Activated CD4-positive, alpha-beta memory T cell treated with anti-CD3 and anti-CD28 coated beads, Interleukin-2, amount 10 ng/mL, durations not matched to agents 7 days and 5 days (primary cell): ENCODE measurements at places on chromosomes 1 and 21. TPM values are rescaled to one million over a fixed set of nuclear protein-coding genes. Genes with fewer than 3 reads are reported as not detected.

- H3K4me3 ChIP-seq: peak overlapping the region; percentile 82
- no peak for DNase-seq
Measured at GRCh38 chr1:151048645-151049032, 1.1 kb downstream of the C1orf56 start.

GRCh38 chr1:114156538-114157274 lies 3.0 kb upstream of the SYT6 start:
- DNase-seq: no peak
- no peak overlapping the region for H3K4me3 ChIP-seq
- H3K27ac ChIP-seq: no peak overlapping the region

GRCh38 chr1:150561254-150561973 lies 12.2 kb downstream of the ADAMTSL4 start:
- peak; percentile 72 for DNase-seq
- peaks cover 56% of the 10 kb centered on the region for H3K4me1 ChIP-seq
- peak overlapping the region; percentile 87 for H3K4me3 ChIP-seq
- H3K36me3 ChIP-seq: peaks cover 13% of the 10 kb centered on the region
- no peaks in the 10 kb centered on the region for H3K27me3 ChIP-seq

DNA sequence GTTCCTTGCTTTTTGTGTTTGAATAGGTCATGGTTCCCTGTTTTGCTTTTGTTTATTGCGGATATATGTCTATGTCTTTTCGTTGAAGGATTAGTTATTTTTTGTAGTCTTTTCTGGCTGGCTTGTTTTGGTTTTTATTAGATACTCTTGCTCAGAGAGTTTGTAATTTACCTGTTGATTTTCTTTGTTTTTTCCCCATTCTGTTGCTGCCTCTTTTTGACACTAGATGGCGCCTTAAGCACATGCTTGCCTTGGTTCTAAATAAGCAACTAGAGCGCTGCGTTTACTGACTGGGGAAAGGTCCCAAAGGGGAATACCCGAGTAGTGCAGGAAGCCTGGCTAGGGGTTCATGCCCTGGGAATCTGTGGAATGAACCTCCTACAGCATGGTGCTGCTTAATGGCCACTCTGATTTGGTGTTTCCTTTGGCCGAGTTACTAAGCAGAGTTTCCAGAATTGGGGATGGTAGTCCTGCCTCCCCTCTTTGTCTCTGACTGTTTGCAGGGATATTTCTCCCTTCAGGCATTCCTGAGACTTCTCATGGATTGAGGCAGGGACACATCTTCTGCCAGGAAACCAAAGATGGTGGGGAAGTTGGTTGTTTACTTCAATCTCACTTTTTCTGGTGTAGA lies 143.2 kb downstream of the PTPRU start:
- no peaks in the 10 kb centered on the region for H3K4me1 ChIP-seq
- no peak for DNase-seq
- no peak overlapping the region for H3K4me3 ChIP-seq
- H3K36me3 ChIP-seq: peaks cover 3% of the 10 kb centered on the region

DNA sequence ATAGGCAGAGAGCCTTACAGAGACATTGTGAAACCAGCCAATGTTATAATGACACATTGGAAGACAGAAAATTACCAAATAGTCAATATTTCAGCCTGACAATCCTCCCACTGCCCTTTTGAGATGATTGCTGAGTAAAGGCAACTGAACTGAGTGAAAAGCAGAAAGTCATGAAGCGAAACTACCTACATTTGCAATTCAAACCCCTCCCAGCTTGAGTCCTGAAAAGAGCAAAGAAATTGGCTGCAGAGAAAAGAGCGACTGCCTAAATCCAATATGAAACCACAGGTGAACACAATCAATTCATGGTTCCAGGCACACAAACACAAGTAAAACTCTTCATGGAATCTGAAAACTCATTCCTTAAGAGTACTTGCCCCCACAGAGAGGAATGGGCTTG lies 143.4 kb upstream of the CHRM3 start:
- H3K27ac ChIP-seq: no peak overlapping the region
- no peaks in the 10 kb centered on the region for H3K27me3 ChIP-seq
- H3K4me1 ChIP-seq: no peaks in the 10 kb centered on the region
- H3K4me3 ChIP-seq: no peak overlapping the region
- DNase-seq: no peak

GRCh38 chr1:67882196-67882958 lies 49.1 kb upstream of the GNG12 start:
- H3K4me1 ChIP-seq: no peaks in the 10 kb centered on the region
- no peak overlapping the region for H3K27ac ChIP-seq
- no peak for DNase-seq
- H3K27me3 ChIP-seq: peaks cover 5% of the 10 kb centered on the region
- no peak overlapping the region for H3K4me3 ChIP-seq

DNA sequence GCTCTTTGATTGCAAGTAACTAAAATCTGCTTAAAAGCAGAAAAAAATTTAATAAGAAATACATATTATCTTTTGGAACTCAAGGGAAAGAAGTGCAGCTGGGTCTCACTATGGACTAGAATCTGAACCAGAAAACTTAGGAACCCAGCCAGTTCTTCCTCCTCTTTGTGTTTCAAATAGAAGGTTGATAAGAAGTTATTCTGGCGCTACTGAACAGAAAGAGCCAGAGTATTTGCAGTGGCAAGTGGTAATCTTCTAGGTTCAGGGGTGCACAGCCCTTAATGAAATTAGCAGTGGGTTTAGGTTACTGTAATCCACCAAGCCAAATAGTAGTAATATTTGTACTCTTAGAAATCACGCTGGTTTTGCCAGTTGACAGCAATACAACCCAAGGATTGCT lies 28.5 kb downstream of the BTBD8 start:
- peaks cover 3% of the 10 kb centered on the region for H3K36me3 ChIP-seq
- H3K4me1 ChIP-seq: no peaks in the 10 kb centered on the region
- H3K4me3 ChIP-seq: no peak overlapping the region
- H3K27me3 ChIP-seq: no peaks in the 10 kb centered on the region

- H3K4me1 ChIP-seq: peaks cover 11% of the 10 kb centered on the region
- H3K4me3 ChIP-seq: no peak overlapping the region
- DNase-seq: peak; percentile 52
- H3K27ac ChIP-seq: no peak overlapping the region
- peaks cover 12% of the 10 kb centered on the region for H3K27me3 ChIP-seq
Measured at GRCh38 chr1:227192163-227192562, 126.1 kb downstream of the CDC42BPA start.

DNA sequence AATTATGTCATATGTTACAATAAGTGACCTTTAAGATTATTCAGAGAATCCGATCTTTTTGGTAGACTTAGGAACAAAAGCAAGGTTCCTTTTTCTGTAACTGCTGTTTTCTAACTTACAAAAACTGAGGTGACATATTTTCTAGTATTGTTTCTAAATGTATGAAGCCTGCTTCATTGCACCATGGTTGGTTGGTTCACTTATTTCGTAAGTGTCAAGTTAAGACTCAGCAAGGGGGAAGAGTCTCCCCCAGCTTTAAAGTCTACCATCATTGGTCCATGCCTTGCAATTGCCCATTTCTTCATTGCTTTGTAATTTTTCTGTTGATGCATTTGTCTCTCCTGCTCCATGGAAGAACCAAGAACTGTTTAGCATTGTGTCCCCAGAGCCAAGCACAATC lies 136.9 kb downstream of the DISC1 start:
- H3K27ac ChIP-seq: no peak overlapping the region
- H3K4me3 ChIP-seq: no peak overlapping the region
- no peaks in the 10 kb centered on the region for H3K36me3 ChIP-seq
- H3K4me1 ChIP-seq: no peaks in the 10 kb centered on the region

- H3K27me3 ChIP-seq: peaks cover 6% of the 10 kb centered on the region
- DNase-seq: no peak
- no peaks in the 10 kb centered on the region for H3K36me3 ChIP-seq
- H3K4me3 ChIP-seq: no peak within 1 kb of the TSS
- no peak within 1 kb of the TSS for H3K27ac ChIP-seq
Measured at GRCh38 chr1:230713915-230714764, at the start of gene AGT. Gene AGT (minus strand): TSS chr1:230714122. CDS start chr1:230710823, 3,299 bp downstream.

DNA sequence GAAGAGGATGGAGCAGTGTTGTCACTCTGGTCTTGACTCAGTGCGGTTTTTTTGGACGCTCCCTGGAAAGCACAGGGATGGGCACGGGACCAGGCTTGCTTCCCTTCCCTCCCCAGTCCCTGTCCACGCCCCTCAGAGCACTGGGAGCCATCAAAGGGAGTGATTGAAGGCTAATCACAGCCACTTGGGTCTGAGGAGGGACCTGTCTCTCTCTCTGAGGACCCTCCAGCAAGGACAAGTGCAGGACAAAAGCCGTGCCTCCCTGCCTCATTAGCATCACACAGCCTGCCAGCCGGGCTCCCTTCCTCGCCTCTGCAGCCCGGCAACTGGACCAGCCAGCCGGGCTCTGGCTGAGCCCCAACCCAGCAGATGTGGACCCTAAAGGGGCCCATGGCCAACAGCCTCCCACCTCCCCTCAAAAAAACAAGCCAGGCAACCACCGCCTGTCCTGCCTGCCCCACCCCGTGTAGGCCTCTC lies 18.6 kb upstream of the PDZK1IP1 start:
- H3K27me3 ChIP-seq: peaks cover 27% of the 10 kb centered on the region
- no peak for DNase-seq
- no peaks in the 10 kb centered on the region for H3K36me3 ChIP-seq
- no peak overlapping the region for H3K4me3 ChIP-seq
- H3K4me1 ChIP-seq: peaks cover 14% of the 10 kb centered on the region

- H3K36me3 ChIP-seq: no peaks in the 10 kb centered on the region
- H3K4me3 ChIP-seq: no peak overlapping the region
- H3K27me3 ChIP-seq: peaks cover 2% of the 10 kb centered on the region
- H3K4me1 ChIP-seq: no peaks in the 10 kb centered on the region
Measured at GRCh38 chr1:168966636-168967035, 139.9 kb upstream of the ATP1B1 start.

- no peaks in the 10 kb centered on the region for H3K27me3 ChIP-seq
- H3K27ac ChIP-seq: no peak overlapping the region
- no peak overlapping the region for H3K4me3 ChIP-seq
- no peaks in the 10 kb centered on the region for H3K36me3 ChIP-seq
Measured at GRCh38 chr1:240714568-240715292, 102.8 kb upstream of the GREM2 start.

DNA sequence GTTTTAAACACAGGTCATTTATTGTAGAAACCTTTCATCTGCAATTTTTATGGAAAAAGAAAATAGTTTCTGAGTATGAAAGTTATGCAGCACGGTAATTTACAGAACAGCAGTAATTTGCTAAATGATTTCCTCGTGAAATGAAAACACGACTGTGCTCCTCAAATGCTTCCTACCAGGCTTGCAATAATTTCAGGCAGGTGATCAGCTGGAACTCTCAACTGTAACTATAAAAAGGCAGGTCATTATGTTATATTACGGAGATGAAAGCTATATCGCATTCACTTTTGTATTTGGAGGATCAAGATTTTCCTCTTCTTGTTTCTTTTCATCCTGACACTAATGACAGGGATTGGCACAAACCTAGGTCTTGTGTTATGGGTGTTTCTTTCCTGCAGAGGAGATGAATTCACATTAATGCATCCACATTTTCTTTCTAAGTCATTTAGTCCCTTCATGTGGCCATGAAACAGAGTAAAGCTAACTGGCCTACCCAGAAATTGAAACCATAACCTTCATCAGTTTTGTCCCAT lies 57.4 kb downstream of the SAMSN1 start:
- H3K27ac ChIP-seq: peak overlapping the region; percentile 62
- DNase-seq: no peak
- H3K4me3 ChIP-seq: no peak overlapping the region
- H3K27me3 ChIP-seq: no peaks in the 10 kb centered on the region
- H3K4me1 ChIP-seq: peaks cover 56% of the 10 kb centered on the region

DNA sequence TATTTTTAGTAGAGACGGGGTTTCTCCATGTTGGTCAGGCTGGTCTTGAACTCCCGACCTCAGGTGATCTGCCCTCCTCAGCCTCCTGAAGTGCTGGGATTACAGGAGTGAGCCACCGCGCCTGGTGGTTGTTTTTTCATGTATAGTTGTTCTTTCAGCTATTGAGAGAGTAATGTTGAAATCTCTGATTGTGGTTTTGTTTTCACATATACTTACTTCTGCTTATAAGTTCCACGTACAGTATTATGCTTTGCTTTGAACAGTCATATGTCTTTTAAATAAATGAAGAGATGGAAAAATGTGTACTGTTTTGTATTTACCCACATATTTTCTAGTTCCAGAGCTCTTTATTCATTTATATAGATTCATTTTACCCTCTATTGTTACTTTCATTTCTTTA lies 44.5 kb downstream of the MARK1 start:
- no peaks in the 10 kb centered on the region for H3K36me3 ChIP-seq
- no peak for DNase-seq
- H3K4me3 ChIP-seq: no peak overlapping the region
- peaks cover 3% of the 10 kb centered on the region for H3K27me3 ChIP-seq

DNA sequence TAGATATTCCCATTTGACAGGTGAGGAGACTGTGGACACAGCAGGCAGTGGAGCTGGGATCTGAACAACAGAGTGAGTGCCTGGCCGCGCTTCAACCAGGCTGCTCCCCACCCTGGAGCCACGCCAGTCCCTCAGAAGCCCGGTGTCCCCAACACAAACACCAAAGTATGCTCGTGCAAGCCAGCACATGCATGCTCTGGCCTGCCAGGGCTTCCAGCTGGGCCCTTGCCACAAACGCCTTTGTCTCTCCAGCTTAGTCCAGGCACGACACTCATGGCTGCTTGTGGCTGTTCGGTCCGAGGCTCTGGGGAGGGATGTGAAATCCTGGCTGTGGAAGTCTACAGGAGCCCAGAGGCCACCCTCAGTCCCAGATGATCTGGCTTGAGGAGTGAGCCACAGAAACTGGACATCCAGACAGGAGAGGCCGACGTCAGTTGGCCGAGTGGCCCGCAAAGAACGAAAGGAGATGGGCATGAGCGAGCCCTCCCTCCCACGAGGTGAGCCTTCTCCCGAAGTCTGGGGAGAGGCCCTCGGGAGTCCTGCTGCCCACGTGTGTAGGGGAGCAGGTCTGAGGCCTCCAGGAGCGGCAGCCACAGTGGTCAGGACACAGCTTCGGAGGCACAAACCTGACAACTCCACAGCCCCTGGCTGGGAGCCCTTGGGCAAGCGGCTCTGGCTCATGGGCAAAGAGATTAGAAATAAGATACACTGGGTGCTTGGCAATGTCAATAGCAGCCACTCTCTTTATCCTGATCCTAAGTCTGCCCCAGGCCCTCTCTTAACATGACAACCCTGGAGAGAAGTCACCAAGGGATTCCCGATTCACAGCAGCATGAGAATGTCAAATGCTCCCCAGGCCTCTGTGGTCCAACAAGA lies 117.1 kb upstream of the IFFO2 start:
- peaks cover 57% of the 10 kb centered on the region for H3K36me3 ChIP-seq
- no peak overlapping the region for H3K4me3 ChIP-seq
- peak overlapping the region; percentile 71 for H3K27ac ChIP-seq
- no peak for DNase-seq

CHRM3 gene
- total RNA-seq: not detected

NMNAT2 gene
- 0.03 TPM for total RNA-seq

DPT gene
- not detected for total RNA-seq

DDR2 gene
- total RNA-seq: 0.15 TPM

CR1 gene
- total RNA-seq: not detected

ZNF593OS gene
- total RNA-seq: not detected

CRYZL1 gene
- 33.6 TPM for total RNA-seq

H6PD gene
- 13.2 TPM for total RNA-seq

EXO1 gene
- total RNA-seq: 31.9 TPM

LCE1B gene
- not detected for total RNA-seq
